CD4-positive, CD25-positive, alpha-beta regulatory T cell (primary cell): ENCODE measurements at places on chromosomes 12 and 14. TPM values are rescaled to one million over a fixed set of nuclear protein-coding genes. Genes with fewer than 3 reads are reported as not detected.

The ZDHHC22 gene
- not detected for total RNA-seq

The MIPOL1 gene
- total RNA-seq: not detected

The CRACR2A gene
- total RNA-seq: 42.9 TPM

The MEG3 gene
- total RNA-seq: 0.10 TPM

The AQP5 gene
- not detected for total RNA-seq

The CCDC85C gene
- total RNA-seq: 6.3 TPM

The SLC5A8 gene
- total RNA-seq: not detected

The SCNN1A gene
- total RNA-seq: 0.86 TPM

The CSRP2 gene
- not detected for total RNA-seq

The SLC4A8 gene
- total RNA-seq: 3.5 TPM

The LLPH gene
- total RNA-seq: 32.9 TPM

The TAS2R30 gene
- 7.2 TPM for total RNA-seq

The TSHR gene
- 19.3 TPM for total RNA-seq

The SSTR1 gene
- total RNA-seq: not detected

The PIANP gene
- not detected for total RNA-seq

The ANKRD9 gene
- 7.1 TPM for total RNA-seq

The DNAJC22 gene
- not detected for total RNA-seq

The NEK9 gene
- total RNA-seq: 58.4 TPM

The VDR gene
- 2.9 TPM for total RNA-seq

The RASSF3 gene
- 158 TPM for total RNA-seq

The BIN2 gene
- 273 TPM for total RNA-seq

The KRT6A gene
- total RNA-seq: not detected

The SLC10A1 gene
- not detected for total RNA-seq

The SCFD1 gene
- total RNA-seq: 86.6 TPM

The RPL10L gene
- not detected for total RNA-seq

The C12orf54 gene
- not detected for total RNA-seq
